ENCODE measurements at places on chromosomes 3 and 15.
A peak's percentile ranks its signal among the peaks of the same experiment; 100 is the strongest.

DNA sequence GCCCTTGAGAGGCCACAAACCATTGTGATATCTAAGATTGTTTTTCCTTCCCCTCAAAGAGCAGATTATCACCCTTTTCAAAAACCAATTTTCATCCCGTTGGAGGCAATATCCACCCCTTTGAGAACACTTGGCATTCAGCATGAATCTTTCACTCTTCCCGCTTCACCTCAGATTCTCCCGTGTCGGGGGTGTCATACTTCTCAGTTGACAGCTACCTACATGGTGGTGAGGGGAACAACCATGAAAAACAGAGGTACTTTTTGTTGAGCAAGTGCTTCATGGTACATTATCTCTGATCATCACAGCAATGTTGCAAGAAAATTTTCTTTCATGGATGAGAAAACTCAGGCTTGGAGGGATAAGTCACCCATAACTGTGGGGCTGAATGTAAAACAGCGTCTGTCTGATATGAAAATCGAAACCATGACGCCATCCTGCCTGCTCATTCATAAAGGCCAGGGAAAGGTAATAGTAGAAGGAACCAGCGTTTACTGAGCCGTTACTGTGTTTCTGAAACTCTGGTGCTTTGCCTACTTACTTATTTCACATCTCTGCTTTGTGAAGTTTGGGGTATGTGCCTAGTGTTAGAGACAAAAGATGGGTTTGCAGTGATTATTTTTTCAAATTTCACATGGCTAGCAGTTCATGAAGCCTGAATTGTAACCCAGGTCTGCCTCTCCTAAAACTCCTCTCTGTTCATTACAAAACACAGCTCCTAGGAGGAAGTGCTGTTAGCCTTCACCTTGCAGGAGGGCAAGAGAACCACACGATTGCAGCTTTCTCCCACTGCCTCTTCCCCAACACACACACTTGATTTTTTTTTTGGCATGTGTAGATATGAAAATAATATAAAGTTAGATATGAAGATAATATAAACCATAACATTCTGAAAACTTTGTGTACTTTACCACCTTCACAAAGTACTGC, 35.4 kb downstream of the SV2B start:
- no peak for DNase-seq

DNA sequence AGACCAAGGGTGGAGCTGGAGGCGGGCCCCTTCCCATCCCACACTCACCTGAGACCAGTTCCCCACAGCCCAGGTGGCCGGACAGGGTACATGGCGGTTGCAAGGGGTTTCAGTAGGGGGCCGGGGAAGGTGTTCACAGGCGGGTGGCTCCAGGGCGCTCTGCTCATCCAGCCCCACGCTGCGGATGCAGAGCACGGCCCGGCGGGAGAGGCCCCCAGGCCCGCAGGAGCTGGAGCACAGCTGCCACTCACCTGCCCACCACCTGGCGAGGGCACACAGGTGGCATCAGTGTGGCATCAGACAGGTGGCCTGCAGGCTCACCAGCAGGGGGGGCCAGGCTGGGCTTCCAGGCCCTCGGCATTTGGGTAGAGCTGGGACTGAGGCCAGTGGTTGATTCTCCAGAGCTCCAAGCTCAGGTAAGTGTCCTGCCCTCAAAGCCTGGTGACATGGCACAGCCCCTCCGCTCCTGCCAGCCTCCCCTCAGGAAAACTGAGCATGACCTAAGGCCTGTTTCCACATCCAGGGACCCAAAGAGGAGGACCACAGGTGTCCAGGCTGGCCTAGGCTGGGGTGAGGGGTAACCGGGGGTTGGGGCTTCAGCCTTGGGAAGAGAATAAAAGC, 43.8 kb downstream of the ADAMTS7 start:
- no peak for DNase-seq

- DNase-seq = no peak
These were observed 5.9 kb upstream of the EDEM1 start for GRCh38 chr3:5181469-5182141.

GRCh38 chr3:48692551-48692950, 6.8 kb upstream of the NCKIPSD start:
- DNase-seq = no peak

DNA sequence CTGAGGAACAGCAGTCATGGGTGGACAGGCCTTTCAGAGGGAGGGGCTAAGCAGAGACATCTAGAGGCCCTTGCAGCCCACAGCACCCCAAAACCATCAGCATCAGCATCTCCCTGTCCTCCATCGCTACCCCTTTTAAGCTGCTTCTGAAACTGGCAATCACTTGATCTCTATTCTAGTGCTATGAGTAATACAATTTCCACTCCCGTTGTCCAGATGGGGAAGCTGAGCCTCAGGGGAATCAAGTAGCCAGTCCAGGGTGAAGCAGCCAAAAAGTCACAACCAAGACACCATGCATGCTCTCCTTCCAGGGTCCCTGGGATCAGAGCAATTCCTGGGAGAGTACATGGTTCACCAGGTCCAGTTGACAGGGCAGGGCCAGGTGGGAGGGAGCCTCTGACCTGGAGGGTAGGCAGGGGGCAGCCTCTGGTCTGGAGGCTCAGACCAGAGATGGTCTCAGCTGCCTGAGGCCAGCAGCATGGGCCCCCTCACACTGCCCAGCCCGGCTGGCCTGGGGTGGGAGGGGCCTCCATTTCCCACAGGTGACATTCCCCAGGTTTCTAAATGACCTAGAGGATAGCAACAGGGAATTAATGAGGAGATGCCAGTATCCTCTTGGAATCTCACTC, 30.0 kb downstream of the KLHL25 start:
- no peak for DNase-seq

GRCh38 chr3:188583341-188584161, 429.6 kb downstream of the LPP start:
- no peak for DNase-seq

GRCh38 chr3:69330891-69331400, 54.9 kb downstream of the FRMD4B start:
- DNase-seq = no peak

DNA sequence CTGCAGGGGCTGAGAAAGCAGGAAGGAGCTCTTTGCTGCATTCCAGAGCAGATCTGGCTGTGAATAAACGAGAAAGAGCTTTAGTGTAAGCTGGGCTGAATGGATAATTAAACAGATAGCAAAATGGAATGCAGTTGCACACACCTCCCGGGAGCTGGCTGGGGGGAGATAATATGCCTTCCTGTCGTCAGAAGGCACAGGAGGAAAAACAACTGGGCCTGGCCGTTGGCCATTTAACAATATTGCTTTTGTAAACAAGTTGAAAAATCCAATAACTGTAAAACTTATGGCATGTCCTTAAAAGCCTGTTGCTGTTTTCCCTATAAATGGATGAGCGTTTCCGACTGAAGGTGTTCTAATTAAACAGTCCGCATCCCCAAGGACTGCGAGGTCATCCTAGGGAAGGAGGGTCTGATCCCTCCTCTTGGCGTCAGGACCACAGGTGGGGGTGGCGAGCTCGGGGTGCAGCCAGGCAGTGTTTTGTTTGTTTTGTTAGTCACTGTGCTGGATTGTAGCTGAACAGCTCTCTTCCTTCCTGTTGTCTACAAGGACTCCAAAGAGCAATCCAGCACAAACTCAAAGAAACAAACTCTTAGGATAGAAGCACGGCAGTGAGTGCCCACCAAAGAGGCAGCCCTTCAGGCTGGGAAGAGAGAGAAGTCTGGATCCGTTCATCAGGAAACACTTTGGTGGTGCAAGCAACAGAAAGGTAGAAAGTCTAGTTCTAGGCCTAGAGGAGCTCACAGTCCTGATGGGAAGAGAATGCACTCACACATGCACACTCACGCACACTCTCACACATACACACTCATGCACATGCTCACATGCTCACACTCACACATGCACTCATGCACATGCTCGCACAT, 133.4 kb upstream of the SMAD3 start:
- DNase-seq = no peak

GRCh38 chr15:25717457-25718168, 145.5 kb downstream of the ATP10A start:
- DNase-seq = no peak

GRCh38 chr3:160879859-160880258, 123.8 kb downstream of the PPM1L start:
- DNase-seq = no peak

- DNase-seq = no peak
These were observed 29.9 kb downstream of the IL5RA start for GRCh38 chr3:3080309-3080708.

- DNase-seq = no peak
These were observed 29.6 kb upstream of the ADAMTS7 start for GRCh38 chr15:78840661-78841375.

- DNase-seq = no peak
These were observed 12.6 kb downstream of the OSBPL11 start for GRCh38 chr3:125582707-125583106.

GRCh38 chr3:130991126-130991525, 35.5 kb downstream of the ASTE1 start:
- no peak for DNase-seq

- DNase-seq = peak; percentile 13
These were observed 68.7 kb downstream of the SLTM start for GRCh38 chr15:58864602-58865424.

GRCh38 chr15:34055868-34056595, 17.0 kb upstream of the AVEN start:
- no peak for DNase-seq

DNA sequence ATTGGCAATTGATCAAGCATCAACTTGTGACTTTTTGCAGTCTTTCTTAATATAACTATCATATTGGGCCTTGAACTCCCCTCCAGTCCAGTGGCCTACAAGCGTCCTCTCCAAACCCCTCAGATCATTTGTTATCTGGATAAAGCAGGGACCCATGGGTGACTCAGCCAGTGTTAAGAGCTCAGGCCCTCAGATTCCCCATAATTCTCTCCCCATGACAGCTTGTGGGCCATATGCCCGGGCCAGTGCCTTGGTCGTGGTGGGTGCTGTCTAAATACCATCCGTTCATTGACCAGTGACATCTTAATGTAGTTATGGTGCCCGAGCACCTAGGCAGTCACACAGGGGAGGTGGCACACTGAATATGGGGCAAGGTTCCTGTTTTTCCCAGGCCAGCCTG, 18.1 kb downstream of the MCF2L2 start:
- no peak for DNase-seq

- no peak for DNase-seq
These were observed 167.7 kb upstream of the ICE2 start for GRCh38 chr15:60646595-60646994.

GRCh38 chr3:187838016-187838540, 92.8 kb upstream of the BCL6 start:
- no peak for DNase-seq

- DNase-seq = no peak
These were observed 242.1 kb downstream of the NSUN3 start for GRCh38 chr3:94304954-94305353.

- no peak for DNase-seq
These were observed 989 bp upstream of the VGLL3 start for GRCh38 chr3:86991840-86992435.

- DNase-seq = no peak
These were observed 12.4 kb downstream of the ITGA11 start for GRCh38 chr15:68419301-68420175.

GRCh38 chr3:156811089-156811862, 14.9 kb upstream of the LEKR1 start:
- DNase-seq = no peak

DNA sequence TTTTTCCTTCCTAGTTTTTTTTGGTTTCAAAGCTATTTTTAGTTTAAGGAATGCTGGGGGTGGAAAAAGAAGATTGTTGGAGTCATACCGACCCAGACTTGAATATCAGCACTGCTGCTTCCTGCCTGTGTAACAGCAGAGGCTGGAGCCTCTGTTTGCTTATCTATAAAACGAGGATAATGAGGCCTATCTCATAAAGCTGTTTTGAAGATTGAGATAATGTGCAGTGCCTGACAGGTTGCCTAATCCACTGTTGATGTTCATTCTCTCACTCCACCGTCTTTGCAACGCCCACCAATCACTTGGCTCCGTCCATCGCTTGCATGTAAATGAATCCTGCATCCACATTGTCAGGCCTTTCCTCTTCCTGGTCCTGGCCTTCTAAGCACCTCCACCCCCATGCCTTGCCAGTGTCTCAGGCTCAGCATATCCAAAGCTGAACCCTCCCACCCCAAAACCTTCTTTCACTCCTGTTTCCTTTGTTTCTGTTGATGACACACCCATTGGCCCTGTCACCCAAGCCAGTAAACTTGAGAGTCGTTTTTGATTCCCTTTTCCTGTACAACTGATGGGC, 94.9 kb downstream of the MEX3B start:
- no peak for DNase-seq

- no peak for DNase-seq
These were observed 50.2 kb downstream of the OXSM start for GRCh38 chr3:25840099-25840498.

DNA sequence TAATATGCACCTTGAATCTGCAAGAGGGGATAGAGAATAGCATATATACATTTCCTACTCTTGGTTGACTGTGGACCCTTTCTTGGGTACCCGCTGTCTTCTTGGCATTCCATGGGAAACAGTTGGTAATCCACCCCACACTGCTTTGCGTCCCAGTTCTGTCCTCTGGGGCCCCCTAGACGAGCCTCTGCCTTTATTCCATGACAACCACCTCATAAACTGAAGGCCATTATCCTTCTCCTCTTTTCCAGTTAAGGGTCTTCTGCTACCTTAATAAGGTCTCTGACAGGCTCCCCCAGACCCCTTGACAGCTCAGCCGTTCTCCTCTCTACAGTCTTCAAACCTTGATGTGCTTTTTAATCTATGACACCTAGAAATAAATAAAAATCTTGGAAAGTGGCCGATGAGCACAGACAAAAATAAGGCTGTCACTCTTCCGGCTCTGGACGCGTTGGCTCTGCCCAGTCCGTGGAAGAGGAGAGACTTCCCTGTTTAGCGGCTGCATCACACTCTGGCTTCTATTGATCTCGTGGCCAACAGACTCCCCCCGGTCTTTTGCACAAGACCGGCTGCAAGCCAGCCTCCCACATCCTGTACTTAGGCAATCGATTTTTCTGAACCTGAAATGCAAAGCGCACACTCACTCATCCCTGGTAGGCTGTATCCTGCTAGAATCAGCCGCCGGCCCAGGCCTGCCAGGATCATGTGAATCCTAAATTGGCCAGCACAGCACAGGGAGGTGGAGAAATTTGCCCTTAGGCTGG, 251.0 kb upstream of the TLE3 start:
- DNase-seq = peak; percentile 69

DNA sequence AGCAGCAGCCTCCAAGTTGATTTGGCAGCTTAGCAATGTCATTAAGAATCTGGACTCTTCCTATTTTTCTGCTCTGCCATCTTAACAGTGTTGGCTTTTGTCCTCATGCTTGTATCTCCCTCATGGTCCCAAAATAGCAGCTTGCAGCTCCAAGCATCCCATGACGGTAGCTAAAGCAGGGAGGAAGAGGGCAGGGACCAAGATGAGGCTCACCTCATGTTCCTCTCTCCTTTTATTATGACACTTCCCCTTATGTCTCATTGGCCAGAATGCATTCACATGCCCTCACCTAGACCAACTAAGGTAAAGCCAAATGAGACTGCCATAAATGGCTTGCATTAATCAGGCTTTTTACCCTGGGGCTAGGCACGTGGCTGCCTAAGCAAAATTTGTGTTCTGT, 382.4 kb downstream of the SHQ1 start:
- DNase-seq = no peak

- DNase-seq = no peak
These were observed 1271.0 kb downstream of the NSUN3 start for GRCh38 chr3:95333826-95334225.

DNA sequence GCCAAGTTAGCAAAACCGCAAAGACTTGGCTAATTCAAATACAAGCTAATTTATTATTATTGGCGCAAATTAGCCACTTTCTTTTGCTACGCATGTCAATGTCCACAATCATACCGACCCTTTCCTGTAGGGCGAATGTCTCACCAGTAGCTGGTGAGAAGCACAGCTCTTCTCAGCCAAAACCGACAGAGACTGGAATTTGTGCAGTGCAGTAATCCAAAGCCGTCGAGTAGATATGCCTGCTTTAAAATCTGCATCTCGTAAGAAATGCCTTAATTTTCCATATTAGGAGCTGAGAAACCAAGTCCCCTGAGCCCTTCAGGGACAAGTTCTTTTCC, 614 bp upstream of the MINDY2 start:
- no peak for DNase-seq
